Smooth muscle cell of the pulmonary artery (primary cell): ENCODE measurements at places on chromosomes 1 and 21. TPM values are rescaled to one million over a fixed set of nuclear protein-coding genes. Genes with fewer than 3 reads are reported as not detected.

Gene GJB5
- not detected in 2 replicates for total RNA-seq

Gene CASP9
- total RNA-seq, result 4.0 and 5.8 TPM in 2 replicates

Gene BMP8A
- 0.13 and 0.33 TPM in 2 replicates for total RNA-seq

Gene PLA2G2F
- not detected in 2 replicates for total RNA-seq

Gene PLEKHG5
- total RNA-seq, result 12.5 and 37.3 TPM in 2 replicates

Gene GNG12
- total RNA-seq, result 184 and 272 TPM in 2 replicates

Gene RNPC3
- 3.1 and 4.2 TPM in 2 replicates for total RNA-seq

Gene TUFT1
- total RNA-seq, result 3.5 and 10.5 TPM in 2 replicates

Gene RIMS3
- total RNA-seq, result 0.86 and 1.8 TPM in 2 replicates

Gene WNT4
- total RNA-seq, result not detected in 2 replicates

Gene S100A16
- total RNA-seq, result 92.6 and 247 TPM in 2 replicates

Gene IFNGR2
- 58.0 and 70.3 TPM in 2 replicates for total RNA-seq

Gene FCRL4
- total RNA-seq, result not detected in 2 replicates

Gene FBLIM1
- total RNA-seq, result 121 and 208 TPM in 2 replicates
